Activated CD4-positive, alpha-beta T cell treated with anti-CD3 and anti-CD28 coated beads for 24 hours (primary cell): ENCODE measurements at places on chromosomes 1 and 21.

GRCh38 chr1:216258856-216259255 lies 164.4 kb downstream of the USH2A start:
- DNase-seq = no peak

DNA sequence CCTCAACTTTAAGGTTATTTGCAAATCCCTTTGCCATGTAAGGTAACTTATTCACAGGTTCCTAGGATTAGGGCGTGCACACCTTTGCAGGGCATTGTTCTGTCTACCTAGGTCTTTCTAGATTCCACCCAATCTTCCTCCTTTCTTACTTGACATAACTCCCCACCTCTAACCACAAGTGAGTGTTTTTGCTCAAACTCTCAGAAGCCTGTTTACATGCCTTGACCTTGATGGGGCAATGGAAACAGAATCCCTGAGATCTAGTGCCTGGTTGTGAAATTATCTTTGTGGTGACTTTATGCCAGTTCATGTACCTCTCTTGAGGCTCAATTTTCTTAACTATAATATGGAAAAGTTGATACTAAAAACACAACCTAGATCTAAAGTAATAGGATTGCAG lies 296.6 kb downstream of the TTLL7 start:
- no peak for DNase-seq

DNA sequence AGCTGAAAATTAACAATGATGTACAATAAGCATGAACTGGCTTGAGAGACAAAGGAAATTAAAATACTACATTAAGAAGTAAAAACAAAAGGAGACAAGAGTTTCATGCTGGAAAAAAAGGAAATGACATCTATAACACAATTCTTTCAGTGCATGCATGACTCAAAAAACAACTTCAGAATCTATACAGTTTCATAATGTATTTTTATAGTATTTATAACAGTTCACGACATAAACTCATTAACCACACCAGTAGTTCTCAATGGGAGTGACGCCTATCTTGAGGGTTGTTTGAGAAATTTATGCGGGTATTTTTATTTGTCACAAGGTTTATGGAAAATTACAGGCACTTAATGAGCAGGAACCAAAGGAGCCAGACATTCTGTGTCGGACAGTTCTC lies 168.5 kb downstream of the SMYD3 start:
- DNase-seq = no peak

- no peak for DNase-seq
Observed at GRCh38 chr1:93592551-93592949, 89.1 kb downstream of the BCAR3 start.

DNA sequence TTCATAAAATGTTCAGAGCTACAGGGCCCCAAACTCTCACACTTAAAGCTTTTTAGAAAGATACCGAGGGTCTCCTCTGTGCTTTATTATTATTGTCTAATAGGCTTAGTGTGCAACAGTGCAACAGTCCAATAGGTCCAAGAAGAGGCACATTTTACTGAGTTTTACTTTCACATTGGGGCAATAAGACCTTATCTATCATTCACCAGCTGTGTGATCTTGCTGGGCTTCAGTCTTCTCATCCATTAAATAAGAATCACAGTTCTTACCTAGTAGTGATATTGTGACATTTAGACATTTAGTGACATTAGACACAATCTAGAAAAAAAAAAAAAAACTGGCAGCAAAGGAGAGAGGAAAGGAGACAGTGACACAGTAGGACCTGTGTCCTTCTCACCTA lies 175.8 kb upstream of the NFIA start:
- no peak for DNase-seq

- no peak for DNase-seq
Observed at GRCh38 chr1:170067253-170067819, 7.2 kb downstream of the KIFAP3 start.

GRCh38 chr1:60345621-60346020 lies 272.1 kb upstream of the C1orf87 start:
- no peak for DNase-seq

- no peak for DNase-seq
Observed at GRCh38 chr1:160090760-160091159, 7.7 kb downstream of the IGSF8 start.

GRCh38 chr21:42818328-42818749 lies 61.0 kb downstream of the WDR4 start:
- no peak for DNase-seq

GRCh38 chr1:1554926-1555915 lies 14.8 kb upstream of the TMEM240 start:
- no peak for DNase-seq

- DNase-seq = no peak
Observed at GRCh38 chr1:199646761-199647160, 380.7 kb upstream of the NR5A2 start.

DNA sequence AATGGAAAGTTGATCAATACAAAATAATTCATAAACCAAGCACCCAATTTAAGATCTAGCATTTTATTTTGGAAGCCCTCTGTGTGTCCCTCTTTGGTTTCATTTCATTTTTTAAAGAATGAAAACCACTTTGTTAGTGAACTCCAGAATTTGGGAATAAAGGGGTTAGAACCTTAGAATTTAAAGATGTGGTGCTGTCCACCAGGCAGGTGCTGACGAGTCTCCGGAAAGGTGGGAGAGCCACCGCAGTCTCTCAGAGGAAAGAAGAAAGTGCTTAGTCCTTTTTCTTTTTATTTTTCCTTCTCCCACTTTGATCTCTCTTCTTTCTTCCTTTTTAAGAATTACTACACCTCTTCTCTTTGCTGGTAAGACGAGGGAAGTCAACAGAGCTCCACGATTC lies 20.5 kb upstream of the HIVEP3 start:
- DNase-seq = no peak

GRCh38 chr1:218943371-218943770 lies 230.3 kb upstream of the LYPLAL1 start:
- DNase-seq = no peak

DNA sequence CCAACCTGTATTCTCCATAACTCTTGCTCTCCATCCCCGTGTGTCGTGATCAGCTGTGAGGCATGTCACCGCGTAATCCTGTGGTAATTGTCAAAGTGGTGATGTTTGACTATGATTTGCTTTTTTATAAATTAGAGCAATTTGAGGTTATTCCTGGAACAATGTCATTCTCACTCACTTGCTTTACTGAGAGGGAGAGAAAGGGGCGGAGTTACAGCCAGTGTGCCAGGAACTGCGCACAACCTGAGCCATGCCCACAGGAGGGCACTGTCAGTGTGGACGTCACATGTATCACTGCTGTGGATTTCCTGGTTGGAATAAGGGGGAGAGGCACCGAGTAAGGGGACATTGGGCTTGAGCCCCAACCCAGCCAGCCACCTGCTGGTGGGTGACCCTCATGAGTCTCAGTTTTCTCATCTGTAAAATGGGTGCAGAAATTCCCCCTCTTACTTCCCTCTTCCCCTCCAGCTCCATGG lies 6.9 kb downstream of the ADGRB2 start:
- DNase-seq = no peak

GRCh38 chr1:245651093-245651492 lies 496.3 kb downstream of the KIF26B start:
- no peak for DNase-seq
